Activated CD8-positive, alpha-beta memory T cell treated with anti-CD3 and anti-CD28 coated beads for 4 hours (primary cell): ENCODE measurements at places on chromosomes 11 and 22.

DNA sequence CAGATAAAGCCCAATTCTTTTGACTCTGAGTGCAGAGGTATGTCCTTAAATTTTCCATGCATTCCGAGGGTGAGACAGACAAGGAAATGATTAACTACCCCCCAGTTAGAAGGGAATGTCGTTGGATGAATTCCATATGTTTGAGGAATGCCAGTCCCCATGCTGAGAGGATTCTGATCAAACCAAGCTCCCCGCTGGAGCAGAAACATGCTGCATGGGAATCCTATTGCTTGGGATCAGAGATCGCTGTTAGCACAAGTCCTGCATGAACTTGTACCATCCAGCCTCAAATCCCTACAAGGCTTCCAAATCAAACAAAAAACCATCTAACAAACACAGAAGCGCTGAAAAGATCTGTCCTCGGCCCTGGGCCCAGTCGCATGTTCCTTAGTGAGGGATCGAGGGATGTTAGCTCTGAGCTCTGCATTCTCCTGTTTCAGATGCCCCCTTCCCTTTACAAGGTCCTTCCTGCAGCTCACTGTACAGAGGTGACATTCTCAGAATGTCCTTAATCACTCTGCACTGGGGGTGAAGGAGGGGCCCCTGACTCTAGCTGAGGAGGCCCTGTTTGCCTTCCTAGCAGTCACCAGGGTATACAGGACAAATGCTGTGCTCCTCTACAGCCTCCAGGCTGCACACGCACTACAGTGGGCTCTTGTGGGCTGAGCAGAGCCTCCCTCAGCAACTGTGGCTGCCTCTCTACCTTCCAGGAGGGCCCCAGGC, 353.4 kb downstream of the TENM4 start:
- DNase-seq = no peak

GRCh38 chr11:36507824-36508489, 2.1 kb downstream of the TRAF6 start:
- DNase-seq = no peak

GRCh38 chr11:128814856-128815705, 52.0 kb downstream of the KCNJ1 start:
- DNase-seq = no peak

GRCh38 chr11:26947379-26947844, 46.5 kb upstream of the FIBIN start:
- DNase-seq = no peak

DNA sequence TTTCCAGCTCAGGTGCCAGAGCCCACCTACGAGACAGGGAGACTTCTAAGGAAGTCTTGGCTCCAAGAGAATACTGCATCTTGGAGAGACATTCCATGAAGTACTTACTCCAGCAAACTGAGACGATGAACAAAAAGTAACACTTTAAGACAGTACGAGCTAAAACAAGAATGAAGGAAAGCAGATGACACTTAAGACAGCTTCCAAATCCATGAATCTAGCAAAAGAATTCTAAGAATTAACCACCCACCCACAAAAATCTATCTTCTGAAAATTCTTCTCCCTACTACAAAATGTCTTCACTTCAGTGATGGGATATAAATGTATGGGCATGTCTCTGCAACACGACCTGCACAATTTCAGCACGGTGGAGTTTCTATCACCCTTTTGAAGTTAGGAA, 132.9 kb downstream of the C11orf58 start:
- DNase-seq = no peak
